ENCODE measurements at places on chromosomes 3 and 15.

DNA sequence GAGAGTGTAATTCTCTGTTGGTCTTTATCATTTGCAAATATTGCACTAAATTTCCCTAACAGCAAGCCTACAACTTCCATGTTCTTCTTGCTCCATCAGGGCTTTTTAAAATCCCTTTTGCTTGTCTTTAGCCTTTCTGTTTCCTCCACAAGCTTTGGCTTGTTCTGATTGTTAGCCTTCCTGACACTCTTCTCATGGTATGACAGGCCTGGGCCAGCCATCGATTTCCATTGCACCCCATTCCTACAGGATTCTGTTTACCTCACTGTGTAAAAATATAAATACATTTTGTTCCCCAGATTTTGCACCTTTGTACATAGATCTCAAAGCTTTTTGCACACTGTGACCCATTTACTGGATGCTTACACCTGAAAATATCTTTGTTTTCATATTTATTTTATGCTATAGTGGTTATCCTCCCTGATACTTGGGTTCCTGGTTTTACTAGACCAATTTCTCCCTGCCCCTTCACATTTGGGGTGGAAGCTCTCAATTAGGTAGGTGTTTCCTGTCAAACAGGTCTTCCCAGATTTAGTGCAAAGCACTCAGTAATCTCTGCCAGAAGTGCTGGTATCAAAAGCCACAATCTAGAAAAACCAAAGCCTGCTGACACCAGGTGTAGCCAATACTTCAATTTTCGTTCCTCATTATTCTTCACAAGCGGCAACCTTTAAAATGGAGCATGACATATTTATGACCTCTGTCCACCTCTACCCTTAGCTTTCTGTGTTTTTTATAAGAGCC lies 57.9 kb upstream of the PPP2R3A start:
- no peak for DNase-seq

GRCh38 chr3:127212711-127213110 lies 19.8 kb downstream of the PRR23E start:
- DNase-seq = no peak

DNA sequence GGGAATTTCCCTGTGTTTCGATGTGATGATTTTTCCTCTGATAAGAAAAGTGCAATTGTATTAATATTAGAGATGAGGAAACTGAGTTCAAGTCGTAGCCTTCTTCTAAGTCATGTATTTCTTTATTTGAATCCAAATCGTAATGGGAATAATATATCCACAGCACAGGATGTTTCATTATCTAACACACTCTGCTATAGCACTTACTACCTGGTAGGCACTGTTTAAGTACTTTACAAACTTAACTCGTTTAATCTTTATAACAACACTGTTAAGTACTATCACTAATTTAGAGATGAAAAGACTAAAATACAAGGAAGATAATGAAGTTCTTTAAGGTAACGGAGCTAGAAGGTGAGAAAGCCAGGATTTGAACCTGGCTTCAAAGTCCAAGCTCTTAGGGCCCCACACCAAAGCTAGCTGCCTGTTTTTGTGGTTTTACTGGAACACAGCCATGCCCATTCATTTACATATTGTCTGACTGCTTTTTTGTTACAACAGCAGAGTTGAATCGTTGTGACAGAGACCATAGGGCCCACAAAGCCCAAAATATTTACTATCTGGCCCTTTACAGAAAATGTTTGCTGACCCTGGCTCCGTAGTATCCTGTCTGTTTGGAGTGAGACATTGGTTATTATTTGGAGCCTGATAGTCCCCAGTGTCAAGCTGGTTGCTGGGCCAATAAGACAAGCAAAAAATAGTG lies 9.6 kb upstream of the ATP13A3 start:
- no peak for DNase-seq

DNA sequence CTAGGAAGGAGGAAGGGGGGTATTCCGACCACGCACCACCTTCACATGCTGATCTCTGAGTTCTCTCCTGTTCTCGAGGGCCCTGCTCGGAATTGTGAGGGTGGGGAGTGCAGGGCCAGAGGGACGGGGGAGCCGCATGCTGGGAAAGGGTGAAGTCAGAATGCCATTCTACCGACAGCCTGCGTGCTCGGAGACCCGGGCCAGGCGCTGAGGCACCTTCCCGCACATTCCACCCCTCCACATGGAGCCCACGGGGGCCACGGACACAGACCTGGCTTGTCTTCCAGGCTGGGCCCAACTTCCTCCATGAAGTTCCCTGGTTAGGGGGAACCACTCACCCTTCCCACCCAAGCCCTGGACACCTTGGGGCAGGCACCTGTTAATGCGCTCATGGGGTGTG lies 28.7 kb upstream of the PIGZ start:
- DNase-seq = no peak

GRCh38 chr3:52829906-52830463 lies 487 bp downstream of the ITIH4 start:
- DNase-seq = no peak

Data from AG09309 (cell line).